ENCODE measurements at places on chromosomes 2 and 18.

DNA sequence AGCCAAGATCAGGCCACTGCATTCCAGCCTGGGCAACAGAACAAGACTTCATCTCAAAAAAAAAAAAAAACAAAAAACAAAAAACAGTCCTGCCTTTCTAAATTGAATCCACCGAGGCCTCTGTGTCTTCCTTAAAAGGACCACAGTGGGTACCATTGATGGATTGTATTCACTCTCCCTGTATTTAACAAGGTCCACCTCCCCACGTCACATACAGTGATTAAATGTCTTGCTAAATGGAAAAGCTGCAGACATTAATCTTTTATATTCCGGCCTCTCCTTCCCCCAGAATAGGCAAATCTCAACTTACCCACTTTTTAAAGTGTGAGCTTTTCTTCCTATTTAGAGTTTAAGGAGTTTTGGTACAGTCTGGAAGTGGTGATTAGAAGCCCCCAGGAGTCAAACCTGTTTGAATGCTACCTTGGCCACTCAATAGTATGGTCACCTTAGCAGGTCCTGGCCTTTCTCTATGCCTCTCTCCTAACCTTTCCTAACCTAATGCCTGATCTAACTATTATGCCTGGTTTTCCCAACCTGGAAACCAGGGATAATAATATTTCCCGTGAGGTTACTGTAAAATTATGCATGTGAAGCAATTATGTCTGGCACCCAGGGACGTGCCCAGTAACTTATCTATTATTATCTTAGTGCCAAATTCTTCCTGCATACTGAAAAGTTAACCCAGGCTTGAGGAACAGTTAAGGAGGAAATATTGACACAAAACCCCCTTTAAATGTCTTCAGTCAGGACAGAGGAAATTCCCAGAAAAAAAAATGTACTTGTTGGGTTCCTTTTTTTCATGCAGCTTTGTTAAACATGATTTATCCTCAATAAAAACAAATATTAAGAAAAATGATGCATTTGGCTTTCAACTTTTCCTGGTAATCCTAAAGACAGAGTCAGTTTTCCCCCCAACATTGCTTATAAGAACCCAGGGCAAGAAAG lies 3.1 kb downstream of the NFE2L2 start:
- DNase-seq: no peak

DNA sequence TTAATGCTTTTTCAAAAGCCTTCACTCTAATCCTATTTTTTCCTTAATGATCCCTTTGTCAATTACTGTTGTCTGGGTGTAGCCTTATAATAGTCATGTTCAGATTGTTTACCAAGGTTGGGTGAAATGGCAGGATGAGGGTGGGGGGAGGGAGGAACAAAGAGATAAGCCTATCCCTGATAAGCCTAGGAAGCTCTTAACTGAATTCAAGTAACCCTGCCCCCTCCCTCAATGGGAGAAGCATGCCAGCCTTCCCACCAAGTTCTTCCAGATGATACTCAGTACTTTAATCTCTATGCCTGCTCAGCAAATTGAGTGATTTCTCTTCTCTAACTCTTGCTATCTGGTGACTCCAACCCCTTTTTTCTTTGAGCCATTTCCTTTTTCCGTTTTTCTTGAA lies 180.3 kb upstream of the ETAA1 start:
- DNase-seq: no peak

DNA sequence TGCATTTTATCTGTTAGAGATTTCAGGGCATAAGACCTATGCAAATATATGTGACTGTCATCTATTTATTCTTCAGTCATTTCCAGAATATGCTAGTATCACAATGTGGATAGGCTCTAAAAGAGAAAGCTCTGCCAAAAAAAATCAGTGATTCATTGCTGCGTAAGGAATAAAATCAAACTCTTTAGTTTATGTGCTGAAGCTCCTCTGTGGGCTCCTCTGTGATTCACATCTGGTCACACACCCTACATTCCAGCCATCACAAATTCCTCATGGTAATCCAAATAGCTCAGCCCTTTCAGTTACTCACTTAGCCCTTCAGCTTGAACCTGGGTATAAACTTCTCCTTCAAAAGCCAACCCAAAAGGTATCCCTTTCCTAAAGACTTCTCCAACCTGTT lies 21.4 kb downstream of the DLGAP1 start:
- no peak for DNase-seq

- peak; percentile 4 for DNase-seq
Observed at GRCh38 chr2:97870396-97870843, 125.3 kb downstream of the TMEM131 start.

DNA sequence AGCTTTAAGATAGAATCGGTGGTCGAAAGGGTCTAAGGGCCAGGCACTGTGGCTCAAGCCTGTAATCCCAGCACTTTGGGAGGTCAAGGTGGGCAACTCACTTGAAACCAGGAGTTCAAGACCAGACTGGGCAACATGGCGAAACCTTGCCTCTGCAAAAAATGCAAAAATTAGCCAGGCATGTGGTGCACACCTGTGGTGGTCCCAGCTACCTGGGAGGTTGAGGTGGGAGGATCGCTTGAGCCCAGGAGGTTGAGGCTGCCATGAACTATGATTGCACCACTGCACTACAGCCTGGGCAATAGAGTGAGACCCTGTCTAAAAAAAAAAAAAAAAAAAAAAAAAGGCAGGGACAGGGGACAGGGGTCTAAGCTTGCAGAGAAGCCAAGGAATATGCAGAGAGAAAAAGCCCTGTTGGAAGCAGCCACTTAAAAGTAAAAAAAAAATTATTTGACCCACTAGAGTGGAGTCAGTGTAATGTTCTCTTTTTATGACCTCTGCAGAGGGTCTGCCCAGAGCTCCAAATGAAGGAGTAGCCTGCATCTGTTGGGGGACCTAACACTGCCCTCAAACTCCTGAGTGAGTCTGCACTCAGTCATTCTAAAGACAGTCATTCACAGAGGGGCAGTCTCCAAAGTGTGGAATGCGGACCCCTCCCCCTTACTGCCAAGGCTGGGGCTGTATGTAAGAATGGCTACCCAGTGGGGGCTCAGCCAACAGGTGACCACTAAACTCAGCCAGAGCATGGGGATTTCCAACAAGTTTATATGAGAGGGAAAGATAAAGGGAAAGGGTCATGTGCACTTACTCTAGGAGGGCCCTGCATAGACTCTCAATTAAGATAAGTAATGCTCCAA lies 118.5 kb upstream of the CDCA7 start:
- no peak for DNase-seq

Measured in activated effector memory CD4-positive, alpha-beta T cell treated with Interleukin-2 at 50 U/mL for 16 hours (primary cell).